ENCODE measurements at places on chromosomes 2 and 18.

DNA sequence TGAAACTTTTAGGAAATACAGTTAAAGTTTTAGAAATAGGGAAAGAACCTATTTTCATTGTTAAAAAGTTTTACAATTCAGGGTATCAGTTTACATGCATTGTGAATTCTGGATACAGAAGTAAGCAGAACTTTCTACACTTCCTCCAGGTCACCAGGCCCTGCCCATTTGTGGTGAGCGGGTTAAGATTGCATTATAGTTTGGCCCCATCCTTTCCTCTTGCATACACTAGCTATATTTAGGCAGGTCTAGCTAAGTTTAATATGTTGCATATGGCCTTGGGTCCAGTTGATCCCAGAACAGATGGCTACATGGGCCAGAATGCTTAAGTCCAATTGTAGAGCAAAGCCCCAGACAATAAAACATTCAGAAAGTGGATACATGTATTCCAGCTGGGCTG is 4.8 kb downstream of the VWA3B start:
- DNase-seq = no peak

DNA sequence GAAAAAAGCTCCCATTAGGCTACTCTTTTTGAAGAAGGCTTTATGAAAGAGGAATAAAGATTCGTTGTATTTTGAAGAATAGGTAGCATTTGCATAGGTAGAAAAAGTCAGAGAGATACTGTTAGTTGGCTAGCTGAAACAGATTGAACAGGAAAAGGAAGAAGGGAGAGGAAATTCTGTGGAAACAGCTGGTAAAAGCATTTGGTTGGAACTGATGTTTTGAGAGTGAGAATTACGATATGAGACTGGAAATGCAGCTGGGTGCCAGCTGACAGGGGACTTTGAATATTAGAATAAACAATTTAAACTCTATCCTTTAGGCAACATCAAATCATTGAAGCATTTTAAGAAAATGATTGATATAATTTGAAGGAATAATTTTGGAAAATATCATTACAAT is 96.7 kb upstream of the CNTNAP5 start:
- DNase-seq = no peak

DNA sequence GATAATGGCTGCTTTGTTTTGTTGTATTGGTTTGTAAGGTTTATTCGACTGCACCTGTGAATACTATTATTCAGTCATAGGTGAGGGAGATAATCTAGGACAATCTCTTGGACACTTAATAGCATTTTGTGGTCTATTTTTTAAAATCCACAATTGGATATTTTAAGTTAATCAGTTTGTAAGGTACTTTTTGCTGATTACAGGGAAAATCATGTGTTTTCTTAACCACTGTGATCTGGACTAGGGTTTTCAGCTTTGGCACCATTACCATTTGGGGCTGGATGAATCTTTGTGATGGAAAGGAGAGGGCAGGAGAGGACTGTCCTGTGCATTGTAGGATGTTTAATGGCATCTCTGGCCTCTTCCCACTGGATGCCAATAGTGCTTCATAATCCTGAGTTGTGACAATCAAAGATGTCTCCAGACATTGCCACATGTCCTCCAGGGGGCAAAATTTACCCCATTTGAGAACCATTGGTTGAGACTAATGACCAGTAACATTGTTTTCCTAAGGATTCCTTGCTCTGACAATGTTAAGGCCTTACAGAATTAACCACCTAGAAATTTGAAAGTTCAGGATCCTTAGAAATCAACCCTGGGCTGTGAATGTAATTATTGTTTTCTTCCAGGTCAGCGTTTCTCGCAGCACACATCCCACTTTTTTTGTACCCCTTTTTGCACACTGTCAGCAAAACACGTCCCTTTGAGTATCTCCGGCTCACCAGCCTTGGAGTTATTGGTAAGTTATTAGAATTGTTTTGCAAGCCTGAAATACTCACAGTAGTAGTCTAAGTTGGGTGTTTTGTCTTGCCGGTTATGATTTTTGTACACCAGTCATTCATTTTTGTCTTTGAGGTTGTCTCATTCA is 15.6 kb downstream of the CNOT9 start:
- DNase-seq = no peak

DNA sequence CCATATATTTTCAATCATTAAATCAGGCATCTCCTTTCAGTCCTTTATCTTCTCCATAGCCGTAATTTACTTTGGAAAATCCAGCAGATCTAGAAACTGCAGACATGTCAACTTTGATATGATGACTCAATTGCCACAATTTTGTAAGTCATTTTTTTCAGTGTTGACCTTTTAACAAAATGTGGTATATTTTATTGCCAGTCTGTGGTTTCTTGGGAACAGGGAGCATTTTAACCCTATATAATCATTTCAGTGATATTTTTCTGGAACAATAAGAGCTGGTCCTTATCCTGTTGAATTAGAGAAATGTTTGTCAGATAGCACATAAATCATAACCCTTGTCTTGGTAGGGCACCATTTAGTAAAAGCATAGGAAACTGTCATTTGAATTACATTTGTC is 90.9 kb upstream of the UBXN4 start:
- no peak for DNase-seq

DNA sequence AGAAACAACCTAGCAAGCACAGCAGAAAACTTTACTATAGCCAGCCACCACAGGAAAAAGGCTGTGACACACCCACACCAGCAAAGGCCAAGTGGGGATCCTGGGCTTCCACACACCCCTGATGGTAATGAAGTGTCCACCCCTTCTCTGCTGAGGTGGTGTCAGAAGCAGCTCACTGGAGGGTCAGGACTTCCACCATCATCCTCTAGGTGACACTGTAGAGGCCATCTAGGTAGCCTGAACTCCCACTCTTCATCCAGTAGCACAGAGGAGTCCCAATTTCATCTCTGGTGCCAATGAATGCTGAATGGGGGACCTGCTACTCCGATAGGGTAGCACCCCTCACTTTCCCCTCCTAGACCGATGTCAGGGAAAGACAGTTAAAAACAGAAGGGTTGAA is 1544.4 kb downstream of the LRP1B start:
- DNase-seq = peak; percentile 14

GRCh38 chr2:234983011-234983726 is 31.4 kb downstream of the SH3BP4 start:
- DNase-seq = no peak

DNA sequence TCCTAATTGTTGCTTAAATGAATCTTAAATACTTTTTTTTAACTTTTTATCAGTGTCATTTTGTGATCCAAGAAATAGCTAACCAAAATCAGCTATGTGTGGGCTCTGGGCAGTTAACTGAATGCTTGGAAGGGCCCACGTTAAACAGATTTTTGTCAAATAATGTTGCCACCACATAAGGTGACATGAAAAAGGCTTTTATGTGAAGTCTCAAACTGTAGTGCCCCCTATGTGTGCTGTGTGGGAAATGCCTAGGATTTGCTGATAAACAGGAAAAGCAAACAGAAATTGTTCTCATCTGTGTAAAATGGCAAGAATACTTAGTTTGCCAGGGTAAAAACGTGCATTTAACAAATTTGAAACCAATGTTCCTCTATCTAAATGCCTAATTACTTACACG is 242.2 kb downstream of the ZNF516 start:
- DNase-seq = no peak

DNA sequence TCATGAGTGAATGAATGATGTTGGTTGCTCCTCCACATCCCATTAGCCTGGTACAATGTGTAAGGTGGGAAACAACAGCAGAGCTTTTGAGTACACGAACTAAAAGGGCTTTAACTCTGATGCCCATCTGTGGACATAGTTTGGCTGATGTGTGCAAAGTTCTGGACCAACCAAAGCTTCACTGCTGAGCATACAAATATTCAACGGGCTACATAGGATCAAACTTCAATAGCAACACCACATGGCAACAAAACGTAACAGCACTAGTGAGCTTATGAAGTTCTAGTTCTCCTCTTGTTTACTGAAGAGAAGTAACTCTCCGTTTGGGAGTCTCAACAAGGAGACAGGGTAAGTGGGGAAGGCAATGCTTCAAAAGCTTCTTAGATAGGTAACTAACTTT is 20.4 kb downstream of the STAM2 start:
- DNase-seq = no peak

DNA sequence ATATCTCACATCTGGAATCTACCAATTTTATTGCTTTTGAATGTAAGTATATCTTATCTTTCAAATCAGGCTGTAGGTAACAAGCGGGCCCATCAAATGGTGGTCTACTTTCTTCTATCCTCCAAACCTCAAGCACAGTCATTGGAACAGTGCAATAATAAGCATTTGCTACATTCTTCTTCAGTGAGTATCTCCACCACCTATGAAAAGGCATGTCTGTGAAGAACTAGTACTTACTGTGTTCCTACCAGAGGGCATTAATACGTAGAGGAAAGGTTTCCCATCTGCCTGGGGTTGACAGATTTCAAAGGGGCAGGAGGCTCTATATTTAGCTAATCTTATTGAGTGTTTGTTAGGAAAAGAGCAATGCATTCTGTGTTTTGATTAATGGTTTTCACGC is 411.1 kb downstream of the NCKAP5 start:
- no peak for DNase-seq

DNA sequence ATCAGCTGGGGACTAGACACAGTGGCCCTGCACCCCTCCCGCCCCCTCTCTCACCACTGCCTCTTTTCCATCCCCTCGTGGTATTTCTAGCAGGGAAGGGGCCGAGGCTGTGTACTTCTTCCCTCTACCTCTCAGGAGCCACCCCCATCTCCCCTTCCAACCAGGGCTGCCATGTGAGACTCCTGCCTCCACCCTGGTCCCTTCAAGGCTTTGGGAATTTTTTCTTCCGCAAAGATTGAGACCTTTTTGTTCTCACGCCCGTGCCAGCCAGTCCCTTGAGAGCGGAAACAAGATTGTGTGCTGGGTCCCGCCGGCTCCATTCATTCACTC is 39.1 kb downstream of the LPIN1 start:
- DNase-seq = no peak

DNA sequence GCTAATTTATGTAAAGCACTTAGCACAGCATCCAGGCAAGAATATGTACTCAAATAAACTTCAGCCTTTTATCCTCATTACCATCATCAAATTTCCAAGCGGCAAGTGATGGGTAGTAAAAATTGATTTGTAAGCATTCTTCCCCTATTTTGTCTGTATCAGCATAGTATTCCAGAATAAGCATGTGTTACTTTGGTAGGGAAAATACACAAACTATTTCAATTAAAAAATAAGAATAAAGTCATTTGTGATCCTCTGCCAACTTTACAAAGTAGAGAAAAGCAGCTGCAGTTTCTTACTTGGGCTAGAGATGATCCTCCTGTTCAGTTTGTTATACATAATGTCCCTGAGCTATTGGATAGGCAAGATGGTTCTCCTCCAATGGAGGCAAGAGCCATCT is 493.2 kb downstream of the ZEB2 start:
- no peak for DNase-seq

GRCh38 chr2:105768961-105769452 is 24.3 kb downstream of the NCK2 start:
- DNase-seq = peak; percentile 41

DNA sequence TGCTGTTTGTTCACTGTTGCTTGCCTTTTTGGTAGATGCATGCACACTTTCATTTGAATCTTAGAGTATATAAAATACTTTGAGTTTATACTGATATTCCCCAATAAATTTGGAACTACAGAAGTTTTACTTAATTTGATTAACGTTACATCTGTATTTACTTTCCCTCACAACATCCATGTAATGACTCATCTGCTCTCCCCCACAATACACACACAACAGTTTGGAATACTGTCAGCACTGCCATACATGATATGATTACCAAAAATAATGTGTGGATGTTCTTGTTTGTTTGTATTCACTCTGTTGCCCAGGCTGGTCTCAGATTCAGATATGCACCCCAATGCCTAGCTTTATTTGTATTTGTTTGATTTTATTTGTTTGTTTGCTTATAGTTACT is 144.2 kb downstream of the WDR7 start:
- no peak for DNase-seq

DNA sequence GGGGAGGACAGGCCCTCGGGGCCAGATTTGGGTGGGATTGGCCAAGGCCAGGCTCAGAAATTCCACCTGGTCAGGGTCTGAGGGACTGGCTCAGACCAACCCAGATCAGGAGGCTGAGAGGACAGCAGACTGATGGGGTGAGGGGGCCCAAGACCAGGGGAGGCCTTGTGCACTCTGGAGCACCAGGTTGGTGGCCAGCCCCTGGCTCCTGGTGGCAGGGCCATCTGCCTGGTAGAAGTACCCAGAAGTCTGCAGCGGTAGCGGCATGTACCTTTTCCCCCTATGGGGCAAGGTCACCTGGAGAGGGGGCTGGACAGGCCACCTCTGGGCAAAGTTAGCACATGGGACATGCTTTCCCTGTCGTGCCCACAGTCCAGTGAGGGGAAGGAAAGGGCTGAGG is 21.2 kb upstream of the ODC1 start:
- no peak for DNase-seq

GRCh38 chr2:105179469-105180372 is 61.8 kb upstream of the GPR45 start:
- peak; percentile 78 for DNase-seq

GRCh38 chr2:10009811-10010781 is 33.3 kb upstream of the KLF11 start:
- no peak for DNase-seq

DNA sequence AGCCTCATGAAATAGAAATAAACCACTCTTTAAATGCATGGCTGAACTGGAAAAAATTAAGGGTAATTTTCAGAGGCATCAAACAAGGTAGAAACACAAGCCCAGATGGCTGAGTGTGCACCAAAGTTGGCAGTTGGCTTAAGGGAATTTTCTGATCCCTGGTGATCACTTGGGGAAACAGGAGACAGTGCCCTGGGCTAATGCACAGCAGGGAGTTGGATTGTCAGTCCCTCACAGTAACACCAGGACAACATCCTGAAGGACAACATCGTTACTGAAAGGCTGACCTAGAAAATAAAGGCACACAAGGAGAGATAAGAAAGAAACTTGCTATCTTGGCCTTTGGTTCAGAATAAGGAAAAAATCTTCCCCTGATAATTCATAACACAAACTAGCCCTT is 417.0 kb downstream of the SLC4A3 start:
- DNase-seq = no peak

DNA sequence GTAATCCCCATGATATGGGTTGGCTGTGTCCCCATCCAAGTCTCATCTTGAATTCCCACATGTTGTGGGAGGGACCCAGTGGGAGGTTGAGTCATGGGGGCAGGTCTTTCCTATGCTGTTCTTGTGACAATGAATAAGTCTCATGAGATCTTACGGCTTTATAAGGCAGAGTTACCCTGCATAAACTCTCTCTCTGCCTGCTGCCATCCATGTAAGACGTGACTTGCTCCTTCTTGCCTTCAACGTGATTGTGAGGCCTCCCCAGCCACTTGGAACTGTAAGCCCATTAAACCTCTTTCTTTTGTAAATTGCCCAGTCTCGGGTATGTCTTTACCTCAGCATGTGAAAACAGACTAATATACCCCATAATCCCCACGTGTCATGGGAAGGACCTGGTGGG is 61.9 kb upstream of the LDAH start:
- DNase-seq = no peak

GRCh38 chr2:172465417-172466334 is 38.3 kb downstream of the ITGA6 start:
- DNase-seq = peak; percentile 80

Measured in brain microvascular endothelial cell (primary cell).